ENCODE measurements at places on chromosomes 2 and 18.

- DNase-seq = no peak
Observed at GRCh38 chr18:63004466-63005089, 289.2 kb downstream of the PHLPP1 start.

DNA sequence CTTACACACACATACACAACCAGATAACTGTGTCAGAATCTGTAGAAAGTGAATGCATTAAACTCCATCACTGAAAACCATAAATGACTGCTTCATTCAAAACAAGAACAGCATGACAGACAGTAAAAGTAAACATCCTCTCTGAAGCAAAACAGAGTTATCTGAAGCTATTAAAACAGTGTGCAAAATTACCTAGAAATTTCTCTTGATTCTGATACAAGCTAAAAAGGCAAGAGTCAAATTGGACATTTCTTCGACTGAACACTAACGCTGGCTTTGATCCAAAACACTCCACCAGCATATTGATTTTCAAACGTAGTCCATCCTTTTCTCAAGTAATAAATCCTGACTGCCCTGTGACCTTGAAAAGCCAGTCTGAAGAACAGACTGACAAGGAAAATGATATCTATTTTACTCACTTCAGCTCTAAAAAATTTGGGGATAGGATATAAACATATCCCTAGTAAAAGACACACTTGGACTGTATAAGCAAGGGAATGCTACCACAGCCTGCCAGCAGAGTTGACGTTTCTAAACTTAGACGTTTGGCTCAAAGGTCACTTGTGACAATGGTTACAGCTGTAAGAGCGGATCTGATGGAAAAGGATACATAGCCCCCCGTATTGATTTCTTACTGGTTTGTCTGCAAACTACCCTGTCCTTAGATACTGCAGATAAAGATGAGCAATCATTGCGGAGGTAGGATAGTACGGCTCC lies 128.9 kb upstream of the ITGB6 start:
- DNase-seq = no peak

- no peak for DNase-seq
Observed at GRCh38 chr2:145748927-145749326, 1229.0 kb upstream of the ZEB2 start.

GRCh38 chr2:176085861-176086771 lies 2.4 kb upstream of the EVX2 start:
- DNase-seq = no peak

- no peak for DNase-seq
Observed at GRCh38 chr2:160252278-160252887, 52.3 kb upstream of the ITGB6 start.

DNA sequence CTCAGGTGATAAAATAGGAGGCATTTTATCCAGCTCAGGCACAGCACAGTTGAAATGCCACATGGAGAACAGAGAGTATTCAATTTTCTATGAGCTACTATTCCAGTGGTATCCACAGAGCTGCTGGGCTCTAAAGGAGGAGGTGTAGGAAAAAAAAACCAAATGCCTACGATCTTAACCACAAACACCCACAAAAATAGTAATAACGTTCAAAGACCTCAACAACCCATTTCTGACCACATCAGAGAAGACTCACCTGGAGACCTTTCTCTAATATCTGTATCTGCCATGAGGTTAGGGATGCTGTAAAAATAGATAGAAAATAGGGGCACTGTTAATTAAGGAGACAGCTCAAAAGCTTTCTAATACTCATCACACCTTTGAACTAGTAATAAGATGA lies 294.6 kb upstream of the PARD3B start:
- DNase-seq = no peak

GRCh38 chr2:109382951-109383350 lies 230.8 kb downstream of the SEPTIN10 start:
- DNase-seq = no peak

DNA sequence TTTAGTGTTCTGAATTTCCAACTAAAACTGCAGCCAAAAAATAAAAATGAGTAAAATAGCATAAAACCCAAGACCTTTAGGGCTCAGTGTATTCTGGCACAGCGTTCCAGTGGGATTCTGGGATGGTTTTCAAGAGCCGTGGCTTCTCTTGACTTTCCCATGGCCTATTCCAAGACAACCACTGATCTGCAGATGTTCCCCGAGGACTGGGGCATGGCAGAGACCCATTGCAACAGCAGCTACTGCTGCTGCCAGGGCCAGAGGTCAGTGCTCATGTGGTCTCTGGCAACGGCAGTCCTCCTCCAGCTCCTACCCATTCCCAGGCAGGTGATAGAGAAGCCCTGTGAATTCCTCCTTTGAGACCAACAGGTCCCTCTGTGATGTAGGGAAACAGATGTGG lies 26.8 kb downstream of the TNP1 start:
- DNase-seq = no peak

DNA sequence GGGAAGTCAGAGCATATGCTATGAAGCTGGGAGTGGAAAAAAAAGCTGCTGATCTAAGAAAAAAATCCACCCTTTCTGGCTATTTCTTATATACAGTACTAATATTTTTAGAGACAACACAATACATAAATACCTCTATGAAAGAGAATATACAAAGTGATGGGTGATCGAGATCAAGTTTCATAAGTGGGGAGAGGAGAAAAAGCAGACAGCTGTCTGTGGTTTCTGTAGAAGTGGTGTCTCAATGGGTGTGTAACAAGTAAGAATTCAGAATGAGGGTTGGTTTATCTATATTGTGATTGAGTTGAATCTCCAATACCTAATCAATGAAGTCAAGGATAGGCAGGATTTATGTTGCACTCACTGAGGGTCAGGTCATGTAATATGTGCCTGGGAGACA lies 191.0 kb downstream of the HNMT start:
- no peak for DNase-seq

- DNase-seq = no peak
Observed at GRCh38 chr18:30652387-30652786, 390.2 kb downstream of the DSC3 start.

- DNase-seq = no peak
Observed at GRCh38 chr2:219021591-219021990, 19.7 kb downstream of the CFAP65 start.

DNA sequence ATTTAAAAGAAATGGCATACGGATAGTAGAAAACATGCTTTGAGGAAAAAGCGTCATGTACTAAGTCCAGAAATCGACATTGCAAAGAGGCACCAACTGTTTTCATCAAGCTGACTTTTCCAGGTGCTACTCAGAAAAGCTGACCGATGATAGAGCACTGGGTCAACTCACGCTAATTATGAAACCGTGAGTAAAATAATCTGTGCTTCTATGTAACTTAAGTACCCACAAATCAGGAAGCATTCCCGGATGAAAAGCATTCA lies 353 bp upstream of the NUP35 start:
- DNase-seq = peak; percentile 8

DNA sequence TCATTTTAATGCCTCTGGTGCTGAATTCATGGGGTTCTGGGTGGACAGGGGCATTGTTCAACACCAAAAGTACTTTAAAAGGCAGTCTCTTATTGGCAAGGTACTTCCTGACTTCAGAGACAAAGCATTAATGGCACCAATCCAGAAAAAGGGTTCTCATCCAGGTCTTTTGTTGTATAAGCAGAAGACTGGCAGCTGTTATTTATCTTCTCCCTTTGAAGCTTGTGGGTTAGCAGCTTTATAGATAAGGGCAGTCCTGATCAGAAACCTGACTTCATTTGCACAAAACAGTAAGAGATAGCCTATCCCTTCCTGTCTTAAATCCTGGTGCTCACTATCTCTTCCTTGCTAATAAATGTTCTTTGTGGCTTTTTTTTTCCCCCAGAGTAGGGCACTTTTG lies 68.8 kb downstream of the VPS54 start:
- no peak for DNase-seq

DNA sequence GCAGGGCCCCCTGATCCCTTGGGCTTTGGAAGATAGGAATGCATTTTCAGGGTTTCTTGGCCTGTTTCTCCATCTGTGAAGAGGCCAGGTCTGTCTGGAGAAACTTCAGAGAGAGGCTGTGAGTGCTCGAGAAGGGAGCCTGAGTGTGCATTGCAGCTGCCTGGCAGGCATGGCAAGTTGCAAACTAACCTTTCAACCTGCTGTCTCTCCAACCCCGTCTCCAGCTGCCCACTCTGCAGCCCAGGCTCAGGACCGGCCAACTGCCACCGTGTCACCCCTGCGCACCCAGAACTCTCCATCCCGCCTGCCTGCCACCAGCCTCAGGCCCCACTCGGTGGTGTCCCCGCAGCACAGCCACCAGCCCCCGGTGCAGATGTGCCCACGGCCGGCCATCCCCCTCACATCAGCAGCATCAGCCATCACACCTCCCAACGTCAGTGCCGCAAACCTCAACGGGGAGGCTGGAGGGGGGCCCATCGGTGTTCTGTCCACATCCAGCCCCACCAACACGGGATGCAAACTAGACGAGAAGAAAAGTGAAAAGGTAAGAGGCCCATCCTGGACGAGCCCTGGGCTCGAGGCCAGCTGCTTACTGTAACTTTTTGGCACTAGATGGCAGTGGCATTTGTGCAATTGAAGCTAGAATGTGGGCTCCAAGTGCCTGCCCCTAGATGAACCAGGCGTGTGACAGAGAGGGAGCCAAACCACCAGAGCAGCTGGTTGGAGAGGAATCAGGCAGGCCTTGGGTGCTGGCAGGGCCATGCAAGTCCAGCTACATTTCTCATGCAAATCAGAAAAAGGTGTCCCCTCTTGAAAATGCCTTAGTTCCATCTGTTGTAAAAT lies 164.6 kb downstream of the SEPTIN10 start:
- no peak for DNase-seq

DNA sequence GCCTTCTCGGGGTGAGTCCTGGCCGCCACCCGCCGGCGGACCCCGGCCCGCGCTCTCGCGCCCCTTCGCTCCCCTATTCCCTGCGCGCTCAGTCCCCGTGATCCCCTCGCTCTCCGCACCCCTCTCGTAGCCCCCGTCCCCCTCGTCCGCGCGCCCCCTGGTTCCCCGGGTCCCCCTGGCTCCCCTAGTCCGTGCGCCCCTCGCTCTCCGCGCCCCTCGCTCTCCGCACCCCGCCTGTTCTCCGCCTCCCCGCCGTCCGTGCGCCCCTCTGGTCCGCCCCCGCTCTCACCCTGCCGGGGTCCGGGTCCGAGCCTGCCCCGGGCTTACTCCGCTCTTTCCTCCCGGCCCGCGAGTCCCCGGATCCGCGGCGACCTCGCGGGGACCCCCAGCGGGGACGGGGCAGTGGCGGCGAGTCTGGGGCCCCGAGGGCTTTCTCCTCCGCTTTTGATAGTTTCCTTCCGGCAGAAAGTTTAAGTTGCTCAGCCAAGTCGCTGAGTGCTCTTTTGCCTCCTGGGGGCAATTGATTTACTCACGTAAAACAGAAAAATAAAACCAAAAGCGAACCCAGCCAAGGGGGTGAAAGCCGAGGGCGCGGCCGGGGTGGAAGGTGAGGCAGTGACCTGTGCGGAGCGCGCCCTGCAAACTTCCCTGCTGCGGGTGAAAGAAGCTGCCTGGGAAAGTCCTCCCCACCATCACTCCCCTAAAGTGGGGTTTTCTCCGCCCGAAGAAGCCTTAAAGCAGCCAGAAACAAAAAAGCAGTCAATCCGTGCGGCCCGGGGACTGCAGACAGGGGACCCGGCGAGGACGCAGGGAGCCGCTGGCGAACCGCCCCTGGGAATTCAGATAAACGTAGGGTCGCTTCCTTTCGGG lies 568 bp downstream of the RAB31 start:
- no peak for DNase-seq

GRCh38 chr2:183001948-183002347 lies 36.3 kb downstream of the NCKAP1 start:
- DNase-seq = no peak

DNA sequence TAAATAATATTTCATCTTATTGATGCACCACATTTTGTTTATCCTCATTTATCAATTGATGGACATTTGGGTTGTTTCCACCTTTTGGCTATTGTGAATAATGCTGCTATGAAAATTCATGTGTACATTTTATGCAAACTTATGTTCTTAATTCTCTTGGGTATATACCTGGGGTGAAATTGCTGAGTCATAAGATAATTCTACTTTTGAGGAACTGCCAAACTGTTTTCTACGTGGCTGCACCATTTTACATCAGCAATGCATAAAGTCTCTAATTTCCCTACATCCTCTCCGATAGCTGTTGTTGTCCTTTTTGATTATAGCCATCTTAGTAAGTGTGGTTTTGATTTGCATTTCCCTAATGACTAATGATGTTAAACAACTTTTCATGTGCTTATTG lies 116.5 kb upstream of the DLX2 start:
- no peak for DNase-seq

DNA sequence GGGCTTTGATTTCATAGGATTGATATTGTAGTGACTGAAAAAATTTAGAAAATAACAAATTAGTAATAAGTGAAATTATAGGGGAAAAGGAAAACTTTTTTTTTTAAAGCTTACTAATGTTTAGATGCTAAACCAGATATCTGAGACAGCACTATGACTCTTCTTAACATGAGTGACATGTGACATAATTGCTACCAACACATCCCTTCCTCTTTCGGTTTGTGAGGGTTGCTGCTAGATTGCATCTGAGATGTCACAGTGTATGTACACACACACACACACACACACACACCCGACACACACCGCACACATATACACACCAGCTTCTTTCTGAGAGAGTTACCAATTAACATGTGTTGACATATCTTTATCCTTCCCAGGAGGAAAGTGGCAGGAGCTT lies 18.0 kb downstream of the RAPGEF4 start:
- no peak for DNase-seq

- no peak for DNase-seq
Observed at GRCh38 chr2:188079196-188079595, 212.5 kb upstream of the GULP1 start.

DNA sequence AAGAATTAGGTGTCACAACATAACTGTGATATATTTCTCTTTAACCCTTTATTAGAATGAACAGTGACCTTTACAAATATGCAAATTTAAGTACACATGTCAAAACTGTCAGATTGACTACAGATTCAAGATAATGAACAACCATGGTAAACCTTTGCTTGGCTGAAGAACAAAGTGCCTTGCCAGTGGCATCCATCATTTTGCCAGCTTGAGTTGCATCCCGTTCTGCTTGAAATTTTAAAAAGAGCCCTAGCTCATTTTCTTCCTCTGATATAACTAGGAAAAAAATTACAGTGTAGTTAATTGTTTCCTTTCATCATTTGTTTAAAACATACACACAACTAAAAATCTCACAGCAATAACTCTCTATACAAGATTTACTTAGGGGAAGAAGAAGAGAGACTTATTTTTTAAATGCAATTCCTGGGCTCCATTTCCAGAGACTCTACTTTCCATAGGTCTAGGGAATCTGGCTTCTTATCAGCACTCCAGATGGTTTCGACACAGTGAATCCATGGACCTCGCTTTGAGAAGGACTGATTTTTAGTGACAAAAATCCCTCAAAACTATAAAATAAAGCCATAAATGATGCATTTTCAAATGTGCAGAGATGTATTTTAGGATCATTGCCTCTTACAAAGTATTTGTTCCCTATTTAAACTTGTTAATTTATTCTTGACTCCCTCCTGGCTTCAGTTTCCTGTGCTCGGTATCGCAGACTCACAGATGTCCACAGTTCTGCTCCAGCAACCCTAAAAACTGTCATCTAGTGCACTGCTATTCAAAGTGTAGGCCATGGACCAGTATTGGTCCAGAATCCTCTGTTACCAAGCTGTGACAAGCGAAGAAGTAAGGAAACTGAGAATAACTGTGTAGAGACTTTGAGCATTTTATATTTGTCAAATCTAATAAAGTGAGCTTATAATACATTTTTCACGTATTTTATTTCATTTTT lies 50.1 kb downstream of the ICA1L start:
- DNase-seq = no peak
